ENCODE measurements at places on chromosomes 4 and X.

GRCh38 chr4:159582685-159583084 is 479.8 kb downstream of the RAPGEF2 start:
- no peak for DNase-seq

DNA sequence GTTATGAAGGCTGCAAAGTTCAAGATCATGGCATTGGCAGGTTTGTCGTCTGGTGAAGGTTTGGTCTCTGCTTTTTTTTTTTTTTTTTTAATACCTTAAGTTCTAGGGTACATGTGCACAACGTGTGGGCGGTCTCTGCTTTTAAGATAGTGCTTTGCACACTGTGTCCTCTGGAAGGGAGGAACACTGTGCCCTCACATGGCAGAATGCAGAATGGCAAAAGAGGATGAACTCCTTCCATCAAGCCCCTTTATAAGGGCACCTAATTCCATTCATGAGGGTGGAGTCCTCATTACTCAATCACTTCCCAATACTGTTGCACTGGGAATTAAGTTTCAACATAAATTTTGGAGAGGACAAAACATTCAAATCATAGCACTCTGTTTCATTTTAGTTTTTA is 101.4 kb downstream of the GLRA2 start:
- no peak for DNase-seq

- DNase-seq = no peak
These were observed 172.0 kb upstream of the NOCT start for GRCh38 chr4:138843616-138844015.

- no peak for DNase-seq
These were observed 690.2 kb downstream of the FAT4 start for GRCh38 chr4:126004941-126005340.

- no peak for DNase-seq
These were observed 112.5 kb downstream of the SH3KBP1 start for GRCh38 chrX:19774905-19775304.

- no peak for DNase-seq
These were observed 1613.8 kb upstream of the IGFBP7 start for GRCh38 chr4:58723954-58724353.

GRCh38 chrX:25241461-25241860 is 225.7 kb upstream of the ARX start:
- DNase-seq = no peak

DNA sequence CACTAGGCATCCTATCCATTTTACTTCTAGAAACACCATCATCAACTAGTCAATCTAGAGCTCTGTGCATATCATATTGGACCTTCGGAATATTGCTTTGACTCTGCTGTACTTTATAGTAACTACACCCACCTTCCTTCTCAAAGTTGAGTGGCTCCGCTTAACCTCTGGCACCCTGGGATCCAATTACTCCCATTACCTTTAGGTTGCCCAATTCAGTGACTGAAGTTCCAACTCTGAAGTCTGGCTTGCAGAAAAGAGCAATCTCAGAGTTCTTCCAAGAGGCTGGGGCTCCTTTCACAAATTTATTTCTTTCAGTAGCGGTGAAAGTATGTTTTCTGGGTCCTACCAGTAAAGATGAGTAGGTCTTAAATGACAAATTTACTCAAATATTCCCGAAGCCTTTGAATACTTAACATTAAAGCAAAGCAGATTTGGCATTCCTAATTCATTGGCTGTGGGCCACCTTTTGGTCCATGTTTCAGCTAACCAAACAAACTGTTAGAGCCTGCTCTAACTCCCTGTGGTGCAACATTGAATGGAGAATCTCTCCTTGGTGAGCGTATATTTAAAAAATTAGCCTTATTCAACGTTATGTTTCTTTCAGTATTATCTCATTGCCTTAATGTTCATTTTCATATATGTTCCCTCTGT is 1215.8 kb downstream of the RAPGEF2 start:
- no peak for DNase-seq

DNA sequence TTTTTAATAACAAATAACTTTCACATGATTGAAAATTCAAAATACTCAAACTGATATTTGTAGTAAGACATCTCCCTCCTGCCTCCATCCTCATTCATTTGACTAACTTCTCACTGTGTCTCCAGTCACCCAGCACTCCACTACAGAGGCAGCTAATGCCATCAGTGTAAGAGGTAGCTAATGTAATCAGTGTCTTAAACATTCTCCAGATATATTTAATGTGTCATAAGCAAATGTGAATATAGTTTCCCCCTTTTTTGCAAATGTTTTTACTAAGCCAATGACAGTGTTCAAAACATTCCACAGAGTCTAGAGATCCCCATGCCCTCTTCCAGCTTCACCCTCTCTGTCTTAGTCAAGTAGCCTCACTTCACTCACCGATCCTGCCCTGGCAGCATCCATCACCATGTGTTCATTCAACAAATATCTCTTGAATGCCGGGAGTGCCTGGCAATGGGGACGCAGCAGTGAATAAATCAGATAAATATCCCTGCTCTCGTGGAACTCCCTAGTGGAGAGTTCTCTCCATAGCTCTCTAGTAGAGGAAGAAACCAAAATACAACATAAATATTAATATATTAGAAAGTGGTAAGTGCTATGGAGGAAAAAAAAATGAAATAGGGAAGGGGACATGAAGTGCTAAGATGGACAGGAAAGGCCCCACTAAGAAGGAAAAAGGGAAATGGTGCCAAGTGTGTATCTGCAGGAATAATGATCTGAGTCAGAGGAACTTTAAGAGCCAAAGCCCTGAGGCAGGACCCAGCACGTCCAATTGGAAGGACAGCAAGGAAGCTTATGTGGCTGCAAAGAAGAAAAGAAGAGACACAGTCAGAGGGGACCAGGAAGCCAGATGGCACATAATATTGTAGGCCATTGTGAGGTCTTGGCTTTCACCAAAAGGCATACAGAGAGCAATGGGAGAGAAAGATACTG is 18.7 kb downstream of the SCFD2 start:
- DNase-seq = peak; percentile 53

DNA sequence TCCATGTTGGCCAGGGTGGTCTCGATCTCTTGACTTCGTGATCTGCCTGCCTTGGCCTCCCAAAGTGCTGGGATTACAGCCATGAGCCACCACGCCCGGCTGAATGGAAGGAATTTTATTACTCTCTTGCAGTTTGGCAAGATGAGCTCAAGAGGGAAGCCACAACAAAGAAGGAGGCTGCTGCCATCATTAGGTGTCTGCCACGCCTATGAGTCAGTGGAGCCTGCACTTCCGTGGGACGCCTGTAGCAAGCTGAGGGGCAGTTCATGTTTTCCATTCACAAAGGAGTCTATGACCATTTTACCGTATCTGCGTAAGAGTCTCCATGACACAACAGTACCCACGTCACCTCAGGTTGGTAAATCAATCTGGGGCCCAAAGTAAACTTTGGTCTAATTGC is 51.2 kb upstream of the CHRNA9 start:
- DNase-seq = no peak

- no peak for DNase-seq
These were observed 360.6 kb downstream of the INPP4B start for GRCh38 chr4:142485452-142485851.

GRCh38 chr4:141307241-141307689 is 86.6 kb downstream of the ZNF330 start:
- DNase-seq = no peak

DNA sequence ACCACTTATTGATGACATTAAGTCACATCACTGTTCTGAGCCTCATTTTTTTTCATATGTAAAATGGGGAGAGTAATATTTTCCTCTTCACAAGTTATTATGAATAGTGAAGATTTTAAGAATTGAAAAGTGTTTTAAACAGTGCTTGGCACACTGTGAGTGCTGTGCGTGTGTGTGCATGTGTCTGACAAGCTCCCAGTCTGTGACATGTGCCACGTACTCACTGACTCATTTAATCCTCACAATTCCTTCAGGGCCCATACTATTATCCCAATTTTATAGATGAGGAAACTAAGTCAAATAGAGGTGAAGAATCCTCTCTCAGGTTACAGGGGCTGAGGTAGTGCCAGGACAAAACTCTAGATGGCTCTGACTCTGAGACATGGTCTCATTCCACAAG is 114.1 kb upstream of the NWD2 start:
- no peak for DNase-seq

- no peak for DNase-seq
These were observed 103.2 kb downstream of the NFKB1 start for GRCh38 chr4:102604222-102604940.

- no peak for DNase-seq
These were observed 103.0 kb upstream of the C1GALT1C1 start for GRCh38 chrX:120732879-120733278.

GRCh38 chr4:99323756-99324155 is 2.6 kb upstream of the ADH1B start:
- no peak for DNase-seq

- DNase-seq = no peak
These were observed 80.2 kb downstream of the DIAPH2 start for GRCh38 chrX:96764864-96765263.

DNA sequence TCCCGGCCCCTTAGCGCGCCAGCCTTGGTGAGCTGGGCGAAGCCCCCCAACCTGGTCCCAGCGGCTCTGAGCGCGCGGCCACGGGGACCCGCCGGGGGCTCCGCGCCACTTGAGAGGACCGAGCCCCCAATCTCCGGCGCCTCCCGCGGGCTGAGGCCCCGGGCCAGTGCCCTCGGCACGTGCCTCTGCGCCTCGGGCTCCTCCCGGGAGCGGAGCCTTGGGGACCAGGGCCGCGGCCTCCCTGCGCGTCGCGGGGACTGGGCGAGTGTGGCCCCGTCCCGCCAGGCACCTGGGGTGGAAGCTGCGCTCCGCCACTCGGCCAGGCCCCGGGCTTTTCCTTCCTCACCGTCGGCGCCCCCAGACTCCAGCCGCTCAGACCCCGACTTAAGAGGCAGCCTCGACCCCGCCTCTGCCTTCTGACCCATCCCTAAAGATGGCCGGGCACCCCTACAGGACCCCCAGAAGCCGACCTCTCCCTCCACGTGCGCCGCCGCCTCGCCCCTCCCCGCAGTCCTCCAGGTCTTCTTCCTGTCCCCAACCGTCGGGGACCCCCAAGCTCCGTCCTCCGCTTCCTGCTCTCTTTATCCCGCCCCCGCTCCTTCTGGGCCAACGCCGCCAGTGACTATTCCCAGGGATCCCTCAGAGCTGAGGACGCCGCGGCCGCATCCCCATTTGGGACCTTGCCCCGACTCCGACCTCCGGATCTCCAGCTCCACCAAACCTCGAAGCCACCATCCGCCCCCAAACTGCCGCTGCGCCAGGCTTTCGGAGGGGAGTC is 752 bp downstream of the ERAS start:
- no peak for DNase-seq

DNA sequence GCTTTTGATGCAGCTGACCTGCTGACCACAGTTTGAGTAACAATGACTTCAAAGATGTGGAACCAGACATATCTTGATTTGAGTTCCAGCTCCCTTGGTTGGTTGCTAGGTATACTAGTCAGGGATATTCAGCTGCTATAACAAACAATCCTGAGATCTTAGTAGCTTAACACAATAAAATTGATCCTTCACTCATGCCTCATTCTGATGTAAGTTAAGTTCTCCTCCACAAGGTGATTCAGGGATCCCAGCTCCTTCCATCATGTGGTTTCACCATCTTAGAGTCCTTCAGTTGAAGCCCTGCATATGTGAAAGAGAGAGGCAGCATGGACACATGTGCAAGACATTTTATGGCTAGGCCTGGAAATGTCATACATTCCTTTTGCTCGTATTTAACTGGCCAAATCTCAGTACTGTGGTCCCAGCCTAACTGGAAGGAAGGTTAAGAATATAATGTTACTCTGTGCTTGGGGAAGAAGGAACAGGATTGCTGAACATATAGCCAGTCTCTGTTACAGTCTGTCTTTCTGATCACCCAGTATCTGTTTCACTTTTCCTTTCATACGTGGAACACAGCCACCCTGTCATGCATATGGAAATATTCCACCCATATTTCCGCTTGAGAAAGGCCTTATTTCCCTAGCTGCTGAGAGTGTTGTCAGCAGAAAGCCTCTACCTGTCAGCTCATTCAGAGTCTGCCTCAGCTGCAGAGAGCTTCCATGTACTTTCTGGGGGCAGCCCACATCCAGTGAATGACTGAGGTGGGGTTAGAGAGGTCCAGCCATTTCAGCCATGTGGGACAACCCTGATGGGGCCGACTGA is 7.1 kb downstream of the SMIM9 start:
- DNase-seq = no peak

- DNase-seq = no peak
These were observed 65.6 kb upstream of the DUSP21 start for GRCh38 chrX:44778254-44778653.

GRCh38 chr4:103092245-103092644 is 7.4 kb downstream of the BDH2 start:
- DNase-seq = no peak

GRCh38 chr4:111434586-111434985 is 710.7 kb upstream of the FAM241A start:
- DNase-seq = no peak

DNA sequence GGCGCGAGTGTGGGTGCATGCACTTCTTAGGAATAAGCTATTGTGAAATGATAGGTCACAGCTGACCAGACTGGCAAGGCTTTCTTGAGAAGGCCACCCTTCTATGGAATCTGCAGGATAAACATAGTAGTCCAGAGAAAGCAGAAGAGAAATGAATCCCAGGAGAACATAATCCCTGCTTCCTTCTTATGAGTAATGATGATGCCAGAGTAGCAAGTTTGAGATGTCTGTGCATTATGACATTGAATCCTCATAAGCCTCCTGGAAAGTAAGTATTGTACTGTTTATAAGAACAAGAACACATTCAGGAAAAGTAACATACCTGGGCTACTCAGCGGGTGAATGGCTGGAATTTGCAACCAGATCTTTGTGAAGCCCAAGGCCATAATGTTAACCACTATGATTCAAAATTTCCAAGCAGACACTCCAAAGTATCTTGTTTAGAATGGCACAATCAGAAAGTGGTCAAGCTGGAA is 272.1 kb upstream of the HS3ST1 start:
- peak; percentile 60 for DNase-seq

- DNase-seq = no peak
These were observed 218.6 kb downstream of the GRID2 start for GRCh38 chr4:92522356-92522755.

GRCh38 chrX:10415306-10416001 is 204.9 kb downstream of the MID1 start:
- no peak for DNase-seq

DNA sequence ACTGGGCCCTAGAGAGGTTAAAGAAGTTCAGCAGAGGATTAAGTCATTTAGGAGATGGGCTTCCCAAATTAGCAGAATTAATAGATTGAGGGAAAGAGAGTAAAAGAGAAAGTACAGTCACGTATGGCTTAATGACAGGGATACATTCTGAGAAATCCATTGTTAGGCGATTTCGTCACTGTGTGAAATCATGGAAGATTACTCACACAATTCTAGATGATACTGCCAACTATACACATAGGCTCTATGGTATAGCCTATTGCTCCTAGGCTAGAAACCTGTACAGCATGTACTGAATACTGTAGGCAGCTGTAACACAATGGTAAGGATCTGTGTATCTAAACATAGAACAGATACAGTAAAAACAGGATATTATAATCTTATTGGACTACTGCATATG is 180.6 kb downstream of the RNF150 start:
- DNase-seq = no peak

Data from amniotic stem cell (primary cell).